ENCODE measurements at places on chromosomes 1 and 21.

DNA sequence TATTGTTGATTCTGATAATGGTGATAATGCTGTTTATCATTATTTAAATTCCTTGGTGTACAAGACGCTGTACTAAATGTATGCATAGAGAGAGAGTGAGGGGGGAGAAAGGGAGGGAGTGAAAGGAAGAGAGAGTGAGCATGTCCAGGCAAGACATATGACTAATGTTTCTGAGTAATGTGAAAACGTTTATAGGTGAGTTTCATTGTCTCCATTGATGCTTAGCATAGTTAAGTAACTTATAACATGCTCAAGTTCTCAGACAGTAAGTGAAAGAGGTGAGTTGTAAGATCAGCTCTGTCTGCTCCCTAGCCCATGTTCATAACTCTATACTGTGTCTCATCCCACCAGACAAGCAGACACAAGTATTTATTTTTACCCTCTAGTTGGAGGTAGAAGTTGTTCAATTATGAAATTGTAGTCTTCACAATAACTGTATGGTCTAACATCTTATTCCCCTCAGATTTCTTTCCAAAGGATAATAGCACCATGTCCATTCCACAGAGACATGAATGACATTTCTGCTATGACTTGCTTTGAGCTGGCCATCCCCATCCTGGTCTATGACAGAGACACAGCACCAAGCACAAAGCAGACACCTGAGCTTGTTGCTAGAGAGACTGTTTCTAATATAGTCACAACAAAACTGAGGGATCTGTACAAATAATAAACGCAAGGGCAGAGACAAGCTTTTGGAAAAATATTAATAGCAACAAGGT is 285.1 kb downstream of the CACNA1E start:
- no peak for DNase-seq

GRCh38 chr1:2907051-2907450 is 105.6 kb upstream of the TTC34 start:
- no peak for DNase-seq

DNA sequence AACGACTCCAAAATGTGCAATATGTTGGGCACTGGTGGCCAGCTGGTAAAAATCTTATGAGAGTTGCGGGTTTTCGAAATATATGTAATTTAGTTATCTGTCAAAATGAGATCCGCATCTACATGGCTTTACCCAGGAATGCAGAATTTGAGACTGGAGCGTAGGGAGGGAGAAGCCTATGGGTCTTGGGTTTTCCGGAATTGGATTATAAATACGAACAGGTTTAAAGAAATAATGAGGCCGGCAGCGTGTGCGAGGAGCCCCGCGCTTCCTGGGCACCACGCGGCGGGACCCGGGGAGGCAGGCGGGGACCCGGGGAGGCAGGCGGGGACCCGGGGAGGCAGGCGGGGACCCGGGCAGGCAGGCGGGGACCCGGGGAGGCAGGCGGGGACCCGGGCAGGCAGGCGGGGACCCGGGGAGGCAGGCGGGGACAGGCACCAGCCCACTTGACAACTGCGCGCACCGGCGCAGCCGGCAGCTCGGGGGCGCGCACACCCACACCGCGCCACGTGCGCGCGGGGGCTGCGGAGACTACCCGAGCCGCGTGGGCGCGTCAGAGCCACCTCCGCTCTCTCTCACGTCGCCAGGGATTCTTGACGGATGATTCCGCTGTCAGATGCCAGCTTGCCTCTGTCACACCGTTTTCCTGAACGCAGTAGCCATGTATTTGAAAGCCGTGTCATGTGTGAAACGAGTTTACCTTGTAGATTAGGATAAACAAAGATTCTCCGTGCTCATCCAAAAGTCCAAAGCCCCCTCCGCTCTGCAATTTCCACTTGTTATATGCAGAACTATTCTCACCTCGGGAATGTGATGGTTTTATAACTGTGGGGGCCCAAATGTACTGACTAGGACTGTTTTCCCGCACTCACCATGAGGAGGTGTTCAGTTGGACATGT is 54.3 kb upstream of the HNRNPU start:
- DNase-seq, result peak; percentile 59

DNA sequence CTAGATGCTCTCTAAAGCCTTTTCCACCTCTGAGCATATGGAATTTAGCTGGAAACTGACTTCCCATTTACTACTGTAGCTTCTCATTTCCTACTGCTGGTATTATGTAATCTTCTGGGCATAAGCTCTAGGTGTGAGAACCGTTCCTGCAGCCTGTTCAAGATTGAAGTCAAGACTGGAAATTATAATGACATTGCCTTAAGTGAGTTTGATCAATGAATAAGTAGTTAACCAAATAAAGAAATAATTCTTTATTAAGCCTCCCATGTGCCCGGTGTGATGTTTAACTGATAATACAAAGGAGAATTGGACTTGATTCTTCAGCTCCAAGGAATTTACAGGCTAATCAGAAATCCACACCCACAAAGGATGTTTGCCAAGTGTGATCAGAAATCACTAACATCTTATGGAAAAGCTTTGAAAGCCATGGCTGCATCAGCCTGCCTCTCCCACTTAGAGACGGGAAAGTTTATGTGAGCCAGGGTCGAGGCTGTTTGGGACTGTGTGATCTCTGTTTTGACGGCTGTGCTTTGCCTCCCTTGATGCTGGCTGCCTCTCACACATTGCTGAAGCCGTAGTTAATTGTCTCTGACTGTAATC is 36.4 kb upstream of the PRELP start:
- DNase-seq, result no peak

GRCh38 chr1:89600451-89601224 is 32.3 kb upstream of the LRRC8C start:
- DNase-seq, result no peak

Data from stimulated activated naive CD4-positive, alpha-beta T cell (primary cell).